Activated CD4-positive, alpha-beta T cell treated with anti-CD3 and anti-CD28 coated beads for 36 hours (primary cell): ENCODE measurements at places on chromosomes 2 and 18.
A peak's percentile ranks its signal among the peaks of the same experiment; 100 is the strongest.

GRCh38 chr2:183123959-183124221 is 353 bp upstream of the NUP35 start:
- H3K4me3 ChIP-seq, result peak overlapping the region; percentile 96
- peaks cover 9% of the 10 kb centered on the region for H3K27me3 ChIP-seq
- H3K4me1 ChIP-seq, result peaks cover 23% of the 10 kb centered on the region
- H3K27ac ChIP-seq, result peak overlapping the region; percentile 97
- peaks cover 7% of the 10 kb centered on the region for H3K36me3 ChIP-seq

DNA sequence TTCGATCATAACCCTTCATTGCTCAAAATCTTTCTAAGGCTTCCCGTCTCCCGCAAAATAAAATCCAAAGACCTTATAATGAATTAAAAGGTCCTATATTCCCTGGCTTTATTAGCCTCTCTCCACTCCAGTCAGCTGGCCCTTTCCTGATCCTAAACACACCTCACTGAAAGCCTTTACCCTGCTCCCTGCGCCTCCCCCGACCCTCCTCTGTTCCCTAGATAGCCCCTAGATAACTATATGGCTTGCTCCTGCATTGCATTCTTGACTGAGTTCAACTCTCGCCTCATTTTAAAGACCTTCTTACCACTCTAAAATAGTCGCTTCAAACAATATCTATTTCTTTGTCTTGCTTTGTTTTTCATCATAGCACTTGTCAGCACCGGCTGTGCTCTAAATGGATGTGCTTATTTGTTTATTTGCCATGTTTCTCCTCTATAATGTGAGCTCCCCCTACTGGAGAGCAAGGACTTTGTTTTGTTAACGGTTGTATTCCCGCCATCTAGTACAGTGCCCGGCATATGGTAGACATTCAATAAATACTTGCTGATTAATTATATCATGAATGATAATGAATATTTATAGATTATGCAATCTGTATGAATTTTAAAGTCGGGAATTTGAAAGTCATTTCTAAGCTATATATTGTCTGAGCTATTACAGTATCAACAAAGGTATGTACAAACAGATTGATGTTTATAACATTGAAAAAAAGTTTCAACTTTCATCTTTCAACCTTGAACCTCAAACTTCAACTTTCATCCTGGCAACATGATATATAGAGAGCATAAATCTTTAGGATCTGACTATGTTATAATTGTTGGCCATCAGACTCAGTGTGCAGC is 32.4 kb upstream of the VIT start:
- no peak overlapping the region for H3K27ac ChIP-seq
- DNase-seq, result peak; percentile 15
- H3K4me3 ChIP-seq, result no peak overlapping the region
- H3K36me3 ChIP-seq, result no peaks in the 10 kb centered on the region
- peaks cover 7% of the 10 kb centered on the region for H3K27me3 ChIP-seq

DNA sequence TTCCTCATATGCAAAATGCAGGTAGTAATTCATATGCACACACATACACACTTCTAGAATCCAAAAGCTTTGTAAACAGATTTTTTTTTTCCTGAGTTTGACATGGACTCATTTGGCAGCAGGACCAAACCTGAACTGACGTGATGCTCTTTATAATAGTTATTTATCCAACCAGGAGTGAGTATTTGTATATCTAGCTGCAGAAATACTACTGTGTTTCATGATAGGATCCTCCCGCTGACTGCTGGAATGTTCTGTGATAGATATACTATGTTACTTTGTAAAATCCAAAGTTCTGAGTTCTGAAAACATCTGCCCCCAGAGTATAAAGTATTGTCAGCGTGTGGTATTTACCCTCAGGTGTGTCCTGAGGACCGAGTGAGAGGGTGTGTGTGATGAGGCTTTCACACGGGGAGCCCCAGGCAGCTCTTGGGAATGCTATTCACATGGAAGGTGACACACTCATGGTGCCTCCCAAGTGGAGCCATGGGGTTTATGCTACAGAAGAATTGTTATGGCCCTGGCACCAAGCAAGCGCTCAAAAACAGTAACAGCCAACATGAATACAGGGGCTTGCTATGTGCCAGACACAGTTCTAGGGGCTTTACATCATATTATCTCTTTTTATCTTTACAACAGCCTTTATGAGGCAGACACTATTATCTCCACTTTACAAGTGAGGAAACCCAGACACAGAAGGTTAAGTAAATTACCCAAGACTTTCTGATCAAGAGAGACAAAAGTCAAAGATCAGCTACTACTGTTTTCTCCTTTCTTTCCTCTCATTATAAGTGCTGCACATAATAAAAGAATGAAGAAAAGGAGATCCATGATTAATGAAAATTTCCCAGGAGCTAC is 16.7 kb upstream of the TXNDC2 start:
- no peak overlapping the region for H3K4me3 ChIP-seq
- H3K27me3 ChIP-seq, result peaks cover 18% of the 10 kb centered on the region
- H3K36me3 ChIP-seq, result no peaks in the 10 kb centered on the region
- no peak for DNase-seq
- H3K4me1 ChIP-seq, result no peaks in the 10 kb centered on the region

- no peaks in the 10 kb centered on the region for H3K4me1 ChIP-seq
- no peaks in the 10 kb centered on the region for H3K27me3 ChIP-seq
- no peak for DNase-seq
- H3K4me3 ChIP-seq, result no peak overlapping the region
- H3K27ac ChIP-seq, result no peak overlapping the region
Measured at GRCh38 chr2:16899958-16900357, 234.3 kb upstream of the CYRIA start.

GRCh38 chr18:11668441-11669169 is 20.5 kb upstream of the GNAL start:
- H3K4me1 ChIP-seq, result no peaks in the 10 kb centered on the region
- H3K27ac ChIP-seq, result no peak overlapping the region
- peaks cover 2% of the 10 kb centered on the region for H3K27me3 ChIP-seq
- H3K4me3 ChIP-seq, result no peak overlapping the region
- H3K36me3 ChIP-seq, result no peaks in the 10 kb centered on the region

DNA sequence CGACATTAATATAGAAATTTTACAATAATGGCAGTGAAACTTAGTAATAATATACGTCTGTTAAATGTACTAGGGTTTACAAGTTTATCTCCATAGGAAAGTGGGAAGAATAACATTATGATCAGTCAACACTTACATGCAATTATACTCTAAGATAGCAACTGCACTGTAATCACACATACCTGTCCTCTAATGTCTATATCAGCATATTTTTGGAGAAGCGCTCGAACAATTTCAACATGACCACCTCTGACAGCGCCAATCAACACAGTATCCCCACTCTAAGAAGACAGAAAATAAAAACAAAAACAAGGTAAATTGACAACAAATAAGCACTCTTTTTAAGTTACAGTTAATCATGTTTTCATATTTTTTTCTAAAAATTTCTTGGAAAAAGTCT is 37.2 kb downstream of the KIDINS220 start:
- H3K27ac ChIP-seq, result no peak overlapping the region
- H3K36me3 ChIP-seq, result peaks cover 51% of the 10 kb centered on the region
- peaks cover 38% of the 10 kb centered on the region for H3K4me1 ChIP-seq
- no peak for DNase-seq
- no peaks in the 10 kb centered on the region for H3K27me3 ChIP-seq
- no peak overlapping the region for H3K4me3 ChIP-seq

DNA sequence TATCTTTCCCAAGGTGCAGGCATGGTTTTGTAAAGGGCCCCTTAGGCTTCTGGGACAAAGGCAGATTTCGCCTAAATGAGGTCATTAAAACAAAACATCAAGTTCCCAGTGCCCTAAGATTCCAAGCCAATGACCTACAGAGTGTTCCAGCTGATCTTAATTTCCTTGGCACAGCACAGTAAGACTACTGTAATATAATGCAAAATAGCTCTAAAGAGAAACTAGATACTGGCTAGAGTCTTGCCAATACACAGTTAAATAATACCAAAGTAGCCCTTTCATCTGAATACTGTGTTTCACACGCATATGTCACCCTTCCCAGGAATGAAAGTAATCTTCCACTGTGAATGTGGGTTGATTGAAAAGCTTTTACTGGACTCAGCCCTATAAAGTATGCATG is 14.7 kb downstream of the GRB14 start:
- no peak overlapping the region for H3K27ac ChIP-seq
- no peak for DNase-seq
- H3K4me3 ChIP-seq, result no peak overlapping the region

GRCh38 chr2:100524331-100524730 is 38.5 kb upstream of the PDCL3 start:
- no peak for DNase-seq
- H3K27me3 ChIP-seq, result no peaks in the 10 kb centered on the region
- H3K36me3 ChIP-seq, result no peaks in the 10 kb centered on the region
- no peaks in the 10 kb centered on the region for H3K4me1 ChIP-seq
- no peak overlapping the region for H3K4me3 ChIP-seq

- H3K27ac ChIP-seq, result peak overlapping the region; percentile 35
- DNase-seq, result no peak
- peaks cover 66% of the 10 kb centered on the region for H3K4me1 ChIP-seq
- H3K36me3 ChIP-seq, result peaks cover 3% of the 10 kb centered on the region
- H3K4me3 ChIP-seq, result no peak overlapping the region
Measured at GRCh38 chr2:234429265-234429664, 67.6 kb downstream of the ARL4C start.

- H3K4me3 ChIP-seq, result no peak overlapping the region
- no peaks in the 10 kb centered on the region for H3K27me3 ChIP-seq
- DNase-seq, result no peak
- peaks cover 58% of the 10 kb centered on the region for H3K36me3 ChIP-seq
Measured at GRCh38 chr2:108813732-108814131, 27.2 kb downstream of the CCDC138 start.

GRCh38 chr2:27721335-27721734 is 50.2 kb upstream of the MRPL33 start:
- peak; percentile 48 for DNase-seq
- H3K36me3 ChIP-seq, result no peaks in the 10 kb centered on the region
- H3K4me1 ChIP-seq, result peaks cover 33% of the 10 kb centered on the region
- H3K4me3 ChIP-seq, result no peak overlapping the region

- no peaks in the 10 kb centered on the region for H3K4me1 ChIP-seq
- H3K27ac ChIP-seq, result no peak overlapping the region
- no peaks in the 10 kb centered on the region for H3K36me3 ChIP-seq
- H3K27me3 ChIP-seq, result no peaks in the 10 kb centered on the region
- no peak for DNase-seq
Measured at GRCh38 chr2:80529466-80530165, 225.1 kb upstream of the LRRTM1 start.

DNA sequence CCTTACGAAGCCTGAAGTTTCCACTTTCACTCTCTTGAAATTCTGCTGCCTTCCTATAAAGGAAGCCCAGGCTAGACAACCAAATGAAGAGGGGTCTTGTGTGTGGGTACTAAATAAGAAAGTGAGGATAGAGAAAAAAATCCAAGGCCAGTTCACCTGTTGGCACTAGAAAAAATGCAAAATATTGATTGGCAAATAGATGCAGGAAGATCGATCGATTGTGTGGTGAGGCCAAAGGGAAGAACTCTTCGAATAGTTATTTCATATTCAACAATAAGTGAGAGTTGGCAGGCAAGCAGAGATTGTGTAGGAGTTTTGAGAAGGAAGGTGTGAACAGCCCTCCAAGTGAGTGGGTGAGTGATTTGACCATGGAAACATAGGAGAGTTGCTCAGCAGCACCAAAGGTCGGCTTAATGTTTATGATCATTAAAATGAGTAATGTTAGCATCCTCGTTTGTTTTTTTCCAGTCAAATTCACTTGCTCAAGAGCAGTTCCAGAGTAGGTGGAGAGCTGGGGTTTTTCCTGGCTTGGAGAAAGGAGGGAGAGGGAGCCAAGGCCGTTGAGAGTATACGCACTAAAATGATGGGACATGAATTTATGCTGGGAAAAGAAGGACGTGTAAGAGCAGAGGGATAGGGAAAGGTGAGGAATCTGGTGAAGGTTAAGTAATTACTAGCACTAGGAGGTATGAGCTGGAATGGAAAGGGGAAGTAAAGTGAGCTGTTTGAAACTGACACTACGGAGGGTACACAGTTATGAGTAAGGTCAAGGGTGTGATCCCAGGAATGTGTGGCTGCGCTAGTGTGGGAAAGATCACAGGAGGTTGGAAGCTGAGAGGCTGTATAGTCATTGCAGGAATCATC is 1.1 kb upstream of the NAPG start:
- peaks cover 4% of the 10 kb centered on the region for H3K27me3 ChIP-seq
- peak overlapping the region; percentile 82 for H3K27ac ChIP-seq
- peaks cover 43% of the 10 kb centered on the region for H3K4me1 ChIP-seq
- H3K4me3 ChIP-seq, result peak overlapping the region; percentile 92

- H3K4me3 ChIP-seq, result no peak overlapping the region
- H3K27ac ChIP-seq, result no peak overlapping the region
- no peaks in the 10 kb centered on the region for H3K27me3 ChIP-seq
- no peaks in the 10 kb centered on the region for H3K4me1 ChIP-seq
Measured at GRCh38 chr2:4098137-4098536, 394.8 kb downstream of the DCDC2C start.

DNA sequence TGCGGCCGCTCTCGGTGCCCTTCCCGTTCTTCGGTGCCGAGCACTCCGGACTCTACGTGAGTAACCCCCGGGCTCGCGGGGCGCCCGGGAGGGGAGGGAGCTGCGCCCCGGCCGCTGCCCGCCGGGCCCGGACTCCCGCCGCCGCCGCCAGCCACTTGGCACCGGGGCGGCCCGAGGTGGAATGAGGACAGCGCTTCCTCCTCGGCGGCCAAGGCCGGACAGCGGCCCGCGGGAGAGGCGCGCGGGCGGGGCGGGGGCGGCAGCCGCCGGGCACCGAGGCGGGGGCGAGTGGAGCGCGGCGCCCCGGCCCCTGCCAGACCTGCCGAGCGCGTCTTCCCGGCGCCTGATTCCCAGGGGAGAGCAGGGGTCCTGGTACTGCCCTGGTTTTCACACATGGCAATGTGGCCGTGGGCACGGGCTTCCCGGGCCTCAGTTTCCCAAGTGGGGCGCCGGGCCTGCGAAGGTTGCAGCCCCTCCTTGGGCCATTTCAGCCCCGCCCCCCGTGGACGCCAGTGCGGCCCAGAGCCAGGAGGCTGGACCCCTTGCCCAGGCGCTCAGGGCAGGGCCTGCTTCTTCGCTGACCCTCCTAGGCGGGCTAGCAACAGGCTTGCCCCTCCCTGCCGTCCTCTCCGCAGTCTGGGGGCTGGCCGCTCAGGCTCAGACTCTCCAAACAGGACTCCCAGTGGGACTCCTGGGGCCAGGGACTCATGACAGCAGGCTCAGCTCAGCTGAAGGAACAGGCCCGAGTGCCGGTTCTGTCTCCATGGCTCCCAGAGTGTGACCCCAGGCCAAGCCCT is 775 bp downstream of the SNED1 start:
- peaks cover 7% of the 10 kb centered on the region for H3K36me3 ChIP-seq
- peaks cover 3% of the 10 kb centered on the region for H3K4me1 ChIP-seq
- H3K4me3 ChIP-seq, result no peak overlapping the region
- no peak overlapping the region for H3K27ac ChIP-seq
- DNase-seq, result no peak

DNA sequence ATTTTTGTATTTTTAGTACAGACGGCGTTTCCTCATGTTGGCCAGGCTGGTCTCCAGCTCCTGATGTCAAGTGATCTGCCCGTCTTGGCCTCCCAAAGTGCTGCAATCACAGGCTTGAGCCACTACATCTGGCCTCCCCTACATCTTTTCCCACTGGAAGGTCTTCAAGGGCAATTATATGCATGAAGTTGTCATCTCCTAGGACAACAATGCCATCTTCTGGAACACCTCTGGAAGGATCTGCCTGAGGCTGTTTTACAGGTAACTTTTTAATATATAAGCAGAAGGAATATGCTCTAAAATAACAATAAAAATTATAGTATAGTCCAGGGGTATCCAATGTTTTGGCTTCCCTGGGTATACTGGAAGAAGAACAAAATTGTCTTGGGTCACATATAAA is 321.4 kb downstream of the AFF3 start:
- no peak overlapping the region for H3K4me3 ChIP-seq
- H3K4me1 ChIP-seq, result no peaks in the 10 kb centered on the region

- no peaks in the 10 kb centered on the region for H3K27me3 ChIP-seq
- H3K36me3 ChIP-seq, result peaks cover 5% of the 10 kb centered on the region
- H3K4me1 ChIP-seq, result peaks cover 18% of the 10 kb centered on the region
- no peak for DNase-seq
- H3K4me3 ChIP-seq, result peak overlapping the region; percentile 75
- peak overlapping the region; percentile 87 for H3K27ac ChIP-seq
Measured at GRCh38 chr2:172000696-172001361, 1.1 kb downstream of the METAP1D start.
